ENCODE measurements at places on chromosomes 2 and 18.

- DNase-seq, result no peak
These were observed 452.3 kb upstream of the ID2 start for GRCh38 chr2:8229546-8229986.

DNA sequence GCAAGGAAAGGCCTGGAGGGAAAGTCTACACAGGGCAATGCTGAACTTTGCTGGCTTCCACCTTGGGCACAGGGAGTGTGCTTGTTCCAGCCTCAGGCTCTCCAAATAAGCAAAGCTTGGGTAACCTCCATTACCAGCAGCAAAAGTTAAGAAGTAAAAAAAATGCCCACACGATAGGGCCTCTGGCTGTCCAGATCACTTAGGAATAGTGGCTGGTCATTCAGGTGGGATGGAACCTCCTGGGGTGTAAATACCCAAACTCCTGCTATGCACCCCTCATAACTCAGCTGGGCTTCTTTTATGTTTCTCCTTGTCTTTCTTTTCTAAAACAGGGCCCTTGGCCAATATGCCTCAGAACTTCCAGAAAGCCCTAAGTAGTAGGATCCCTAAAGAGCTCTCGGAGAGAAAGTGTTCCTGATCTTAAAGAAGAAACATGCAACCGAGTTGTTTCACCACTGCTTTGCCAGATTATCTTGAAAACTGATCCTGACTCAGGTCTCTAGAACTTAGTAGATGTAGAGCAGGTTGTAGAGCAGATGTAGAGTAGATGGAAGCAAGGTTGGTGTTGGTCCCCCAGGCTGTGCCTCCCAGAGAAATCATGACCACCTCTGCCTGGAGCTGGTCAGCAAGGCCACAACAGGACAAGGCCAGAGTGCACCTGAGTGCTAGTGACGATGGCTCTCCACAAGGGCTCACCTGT lies 2.0 kb upstream of the OSR1 start:
- no peak for DNase-seq

DNA sequence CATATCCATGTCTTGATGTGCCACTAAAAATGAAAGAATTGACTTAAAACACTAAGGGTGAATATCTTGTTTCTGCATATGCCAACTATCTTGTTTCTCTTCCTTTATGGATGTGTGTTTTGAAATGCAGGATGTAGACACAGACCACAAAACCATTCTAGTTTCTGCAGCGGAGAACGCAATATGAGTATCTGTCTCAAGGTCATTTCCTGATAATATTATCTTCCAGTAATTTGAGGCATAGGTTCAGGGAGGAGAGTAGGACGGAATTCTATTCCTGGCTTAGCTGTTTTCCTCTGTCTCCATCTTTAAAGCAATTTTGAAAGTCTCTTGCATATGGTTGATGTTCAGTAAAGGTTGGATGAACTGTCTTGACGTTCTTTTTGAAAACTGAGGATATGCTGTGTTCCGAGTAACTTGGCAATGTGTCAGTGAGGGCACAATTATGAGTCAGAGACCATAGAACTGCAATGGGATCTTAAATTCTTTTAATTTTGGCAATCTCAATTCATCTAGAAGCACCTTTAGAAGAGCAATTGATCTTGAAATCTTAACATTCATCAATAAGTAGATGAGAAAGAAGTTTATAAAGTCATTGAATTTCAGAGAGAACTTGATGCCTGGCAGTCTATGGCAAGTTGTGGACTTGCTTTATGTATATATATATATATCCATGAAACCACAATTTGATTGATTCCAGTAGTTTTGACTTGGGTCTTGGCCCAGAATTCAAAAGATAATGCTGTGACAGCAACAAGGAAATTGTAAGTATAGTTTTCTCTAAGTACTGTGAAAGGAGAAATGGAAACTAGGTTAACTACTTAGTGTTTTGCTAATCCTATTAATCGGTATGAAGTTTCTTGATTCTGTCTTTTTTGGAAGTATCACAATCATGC lies 24.8 kb downstream of the RAB27B start:
- DNase-seq, result no peak

DNA sequence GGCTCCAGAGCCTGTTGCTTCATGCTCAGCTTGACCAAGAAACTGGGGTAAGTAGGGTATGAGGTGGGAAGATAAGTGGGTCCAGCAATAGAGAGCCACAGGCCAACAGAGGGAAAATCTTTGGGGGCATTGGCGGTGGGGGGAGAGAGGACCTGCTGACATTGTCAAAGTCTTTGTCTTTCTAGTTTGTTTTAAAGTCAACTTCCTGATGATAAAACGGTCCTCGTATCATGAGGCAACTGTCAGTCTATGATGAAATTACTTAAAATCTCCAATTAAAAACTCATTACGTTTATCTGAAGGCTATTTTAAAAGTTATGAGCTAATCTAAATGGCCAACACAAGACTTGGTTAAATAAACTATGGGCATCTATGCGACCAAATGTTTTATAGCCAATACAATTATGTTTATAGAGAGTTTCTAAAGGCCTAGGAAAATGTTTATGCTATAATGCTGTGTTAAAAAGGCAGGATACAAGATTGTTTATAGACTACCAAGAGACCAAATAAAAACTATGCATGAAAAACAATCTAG lies 84.4 kb upstream of the CD28 start:
- no peak for DNase-seq

DNA sequence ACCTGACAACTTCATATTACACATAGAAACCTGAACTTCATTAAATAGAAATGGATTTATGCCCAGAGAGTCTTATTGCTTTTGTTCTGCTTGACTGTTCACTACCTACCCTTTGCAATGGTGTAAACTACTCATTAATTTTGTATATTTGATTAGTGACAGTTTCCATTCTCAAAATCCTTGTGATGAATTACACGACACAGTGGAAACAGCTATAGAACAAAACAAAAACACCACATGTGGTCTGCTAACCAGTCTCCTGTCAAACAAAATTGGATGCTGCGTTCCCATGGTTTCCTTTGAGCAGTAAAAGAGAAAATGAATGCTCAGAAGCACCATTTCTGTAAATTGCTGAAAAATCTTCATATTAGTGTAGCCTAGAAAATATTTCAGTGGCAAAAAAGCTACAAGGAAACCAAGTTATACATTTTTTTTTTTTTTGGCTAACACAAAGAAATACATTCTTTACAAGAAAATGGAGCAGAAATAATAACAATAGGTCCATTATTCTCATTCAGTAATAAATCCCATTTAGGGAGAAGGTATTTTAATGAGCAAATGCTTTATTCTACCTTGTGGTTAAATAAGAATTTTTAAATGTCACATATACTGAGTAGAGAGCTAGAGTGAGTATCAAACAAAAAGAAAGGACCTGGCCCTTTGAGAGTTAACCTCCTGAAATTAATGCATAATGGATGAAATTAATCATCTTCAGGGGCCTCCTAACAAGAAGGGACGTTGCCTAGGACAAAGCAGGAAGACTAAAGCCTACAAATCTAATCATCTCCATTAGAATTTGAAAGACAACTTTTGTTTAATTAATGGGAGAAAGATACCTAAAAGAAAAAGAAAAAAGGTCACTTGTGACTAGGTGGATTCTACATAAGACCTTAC lies 355.1 kb upstream of the ZC3H15 start:
- DNase-seq, result no peak

DNA sequence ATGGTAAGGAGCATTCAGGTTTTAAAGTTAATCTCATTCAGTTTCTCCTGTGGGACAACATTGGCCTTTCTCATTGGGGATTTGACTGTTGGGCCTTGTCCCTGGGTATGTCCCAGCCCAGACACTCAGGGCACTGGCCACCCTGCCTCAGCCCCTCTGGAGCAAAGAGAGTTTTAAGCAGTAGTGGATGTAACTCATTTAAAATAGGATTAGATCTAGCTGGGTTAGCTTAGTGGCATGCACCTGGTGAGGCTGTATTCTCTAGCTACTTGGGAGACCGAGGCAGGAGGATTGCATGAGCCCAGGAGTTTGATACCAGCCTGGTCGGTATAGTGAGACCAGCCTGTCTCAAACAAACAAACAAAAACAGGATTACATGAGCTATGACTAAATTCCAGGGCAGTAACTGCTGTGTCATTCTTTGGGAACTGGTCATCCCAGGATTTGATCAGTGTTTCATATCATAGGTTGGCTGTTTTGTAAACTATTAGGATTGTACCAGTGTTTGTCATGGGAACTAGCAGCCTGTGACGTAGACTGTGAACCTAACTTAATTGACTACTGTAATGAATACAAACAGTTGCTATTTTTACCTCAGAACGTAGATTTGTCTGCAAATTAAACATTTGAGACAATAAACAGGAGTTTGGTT lies 12.5 kb downstream of the INPP4A start:
- DNase-seq, result no peak

GRCh38 chr2:204483608-204484081 lies 61.6 kb upstream of the PARD3B start:
- DNase-seq, result no peak

GRCh38 chr2:218961651-218962570 lies 2.4 kb downstream of the CDK5R2 start:
- no peak for DNase-seq

DNA sequence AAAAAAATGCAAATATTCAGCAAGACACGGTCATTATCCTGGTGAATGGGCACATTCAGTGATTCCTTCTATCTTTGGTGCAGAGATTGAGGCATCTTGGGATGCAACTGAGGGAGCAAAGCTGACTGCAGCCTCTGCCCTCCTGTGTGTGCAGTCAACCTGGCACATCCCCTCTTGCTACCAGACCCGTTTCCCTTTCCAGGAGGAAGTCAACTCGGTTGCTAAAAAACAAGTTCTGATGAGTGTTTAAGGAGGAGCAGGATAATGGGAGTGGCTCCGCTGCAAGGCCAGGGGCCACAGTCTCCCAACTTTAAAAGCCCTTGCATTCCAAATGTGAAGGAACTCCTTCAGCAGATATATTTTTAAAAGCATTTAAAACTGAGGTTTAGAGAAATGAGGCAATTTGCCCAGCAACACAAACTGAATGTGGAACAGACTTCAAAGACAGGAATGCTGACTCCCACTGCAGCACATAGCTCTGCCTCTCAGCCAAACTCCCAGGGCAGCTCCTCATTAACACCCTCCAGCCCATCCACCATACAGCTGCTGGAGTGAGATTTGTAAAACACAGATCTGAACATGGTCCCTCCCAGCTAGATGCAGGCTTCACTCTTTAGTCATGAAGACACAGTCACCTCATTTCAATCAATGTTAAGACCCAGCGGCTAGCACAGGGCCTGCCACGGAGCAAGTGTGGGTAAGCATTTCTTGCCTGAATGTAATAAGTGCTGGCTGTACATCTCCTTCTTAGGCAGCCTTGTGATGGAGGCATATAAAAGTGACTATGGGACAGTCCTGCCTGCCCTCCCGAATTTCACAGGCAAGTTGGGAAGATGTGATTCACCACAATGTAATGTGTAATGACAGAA lies 54.3 kb downstream of the VSNL1 start:
- no peak for DNase-seq

- DNase-seq, result no peak
These were observed 512.3 kb upstream of the RAB6C start for GRCh38 chr2:129467012-129467779.

DNA sequence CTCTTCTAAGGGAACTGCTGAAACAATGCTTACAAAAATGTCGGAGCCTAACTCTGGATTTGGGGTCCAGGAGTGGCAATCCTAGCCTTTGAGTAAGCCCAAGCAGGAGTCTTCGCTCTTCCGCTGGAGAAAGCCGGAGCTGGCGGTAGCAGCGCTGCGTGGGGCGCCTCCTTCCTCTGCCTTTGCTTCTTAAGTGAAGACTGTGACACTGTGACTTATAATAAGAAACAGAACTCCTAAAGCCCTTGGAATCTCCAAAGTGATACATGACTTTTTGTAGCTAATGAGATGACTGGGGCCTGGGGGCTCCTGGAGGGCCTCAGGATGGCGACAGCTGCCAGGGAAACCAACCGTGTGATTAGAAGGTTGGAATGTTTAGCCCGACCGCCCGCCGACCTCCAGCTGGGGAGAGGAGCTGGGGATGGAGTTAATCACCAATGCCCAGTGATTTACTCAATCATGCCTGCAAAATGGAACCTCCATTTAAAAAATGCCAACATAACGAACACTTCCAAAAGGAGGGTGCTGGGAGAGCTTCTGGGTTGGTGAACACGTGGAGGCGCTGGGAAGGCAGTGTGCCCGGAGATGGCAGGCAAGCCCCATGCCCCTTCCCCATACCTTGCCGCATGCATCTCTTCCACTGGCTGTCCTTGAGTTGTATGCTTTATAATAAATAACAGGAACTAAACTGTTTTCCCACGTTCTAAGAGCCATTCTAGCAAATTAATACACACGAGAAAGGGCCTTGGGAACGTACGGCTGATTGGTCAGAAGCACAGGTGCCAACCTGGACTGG lies 29.0 kb upstream of the MAL start:
- no peak for DNase-seq

GRCh38 chr2:208010506-208010905 lies 14.8 kb downstream of the PLEKHM3 start:
- no peak for DNase-seq

- DNase-seq, result no peak
These were observed 107.5 kb downstream of the COLEC12 start for GRCh38 chr18:392928-393573.

DNA sequence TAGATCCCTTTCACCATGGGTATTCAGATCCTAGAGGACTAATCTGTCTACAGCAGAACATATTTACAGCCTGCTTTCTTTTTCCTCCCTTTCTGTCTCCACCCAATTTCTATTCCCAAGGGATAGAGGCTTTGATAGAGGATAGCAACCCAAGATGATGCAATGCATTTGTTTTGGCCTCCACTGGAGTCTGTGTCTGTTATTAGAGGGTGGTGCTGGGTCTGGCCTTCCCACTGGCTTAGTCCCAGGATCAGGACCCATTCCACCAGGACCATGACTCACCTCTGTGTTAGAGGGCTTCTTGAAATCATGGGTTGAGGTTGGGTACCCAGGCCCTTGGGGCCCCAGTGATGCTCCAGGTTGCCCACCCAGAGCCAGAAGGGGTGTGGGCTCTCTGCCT lies 239.7 kb upstream of the TNP1 start:
- no peak for DNase-seq

DNA sequence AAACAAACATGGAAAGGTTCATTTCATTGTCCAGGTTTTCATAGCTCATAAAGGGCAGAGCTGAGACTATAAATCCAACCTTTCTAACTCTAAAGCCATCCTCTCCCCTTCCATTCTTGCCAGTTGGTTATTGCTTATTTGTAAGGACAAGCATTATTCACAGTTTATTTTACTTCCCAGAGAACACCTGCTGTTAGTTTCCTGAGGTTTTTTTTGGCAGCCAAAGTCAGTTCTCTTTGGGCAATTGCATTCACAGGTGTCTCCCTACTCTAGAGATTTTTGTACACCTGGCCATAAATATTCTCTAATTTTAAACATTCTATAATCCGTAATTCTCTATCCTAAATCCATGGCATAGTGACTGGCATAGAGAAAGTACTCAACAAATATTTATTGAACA lies 87.3 kb upstream of the SPHKAP start:
- no peak for DNase-seq

DNA sequence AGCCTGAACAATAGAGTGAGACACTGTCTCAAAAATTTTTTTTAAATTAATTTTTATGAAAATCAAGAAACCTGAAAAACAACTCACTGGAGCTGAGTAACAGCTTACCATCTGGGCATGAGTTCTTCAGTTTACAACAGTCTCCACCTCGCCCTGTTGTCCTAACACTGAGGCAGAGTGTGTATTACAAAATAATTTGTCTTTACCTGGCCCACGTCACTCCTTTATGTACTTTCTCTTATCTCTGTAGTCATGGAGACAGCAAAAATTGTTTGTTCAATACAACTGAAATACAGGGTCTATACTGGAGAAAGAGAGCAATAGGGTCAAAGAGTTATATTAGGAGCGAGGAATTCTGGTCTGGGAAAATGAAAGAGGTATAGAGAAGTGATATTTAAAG lies 48.1 kb downstream of the CYTIP start:
- no peak for DNase-seq

- DNase-seq, result no peak
These were observed 22.5 kb upstream of the ACVR1 start for GRCh38 chr2:157898591-157898996.

All from urinary bladder (tissue), 4 donors.